ENCODE measurements at places on chromosomes 13 and 19.

DNA sequence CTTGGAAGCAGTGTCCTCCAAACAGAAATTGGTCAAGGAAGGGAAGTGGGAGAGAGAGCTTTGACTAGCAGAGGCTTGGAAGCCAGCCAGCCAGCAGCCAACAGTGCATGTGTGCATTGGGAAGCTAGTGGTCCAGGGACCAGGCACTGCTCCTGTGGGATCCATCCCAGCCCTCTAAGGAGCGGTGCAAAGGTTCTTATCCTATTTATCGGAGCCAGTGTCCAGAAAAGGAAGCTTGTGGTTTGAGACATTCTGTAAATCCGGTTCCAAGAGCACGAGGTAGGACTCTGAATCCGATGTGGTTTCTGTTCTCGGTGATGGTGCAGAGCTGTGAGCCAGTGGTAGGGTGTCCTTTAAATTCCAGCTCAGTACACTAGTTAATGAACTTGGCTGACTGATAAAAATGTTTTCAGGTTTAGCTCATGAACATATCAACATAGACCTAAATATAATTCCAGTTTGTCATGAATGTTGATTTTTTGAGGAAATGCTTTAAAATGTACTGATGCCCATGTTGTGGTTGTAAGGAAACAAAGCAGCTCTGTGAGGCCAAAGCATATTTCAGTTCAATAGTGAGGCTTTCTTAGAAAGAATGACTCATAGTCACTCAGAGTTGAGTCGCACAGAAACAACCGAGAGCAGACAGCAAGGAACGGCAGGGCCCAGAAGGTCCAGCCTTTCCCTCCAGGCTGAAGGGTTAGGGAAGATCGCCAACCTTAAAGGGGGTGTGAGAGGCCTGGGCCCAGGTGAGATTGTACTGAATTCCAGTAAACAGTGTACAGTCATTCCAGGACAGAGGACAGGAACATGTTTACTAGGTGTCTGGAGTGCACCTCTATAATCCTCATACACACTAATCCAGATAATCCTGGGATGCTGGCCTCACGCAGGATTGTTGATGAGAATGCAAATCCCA lies 21.5 kb upstream of the GARRE1 start:
- DNase-seq, result no peak

DNA sequence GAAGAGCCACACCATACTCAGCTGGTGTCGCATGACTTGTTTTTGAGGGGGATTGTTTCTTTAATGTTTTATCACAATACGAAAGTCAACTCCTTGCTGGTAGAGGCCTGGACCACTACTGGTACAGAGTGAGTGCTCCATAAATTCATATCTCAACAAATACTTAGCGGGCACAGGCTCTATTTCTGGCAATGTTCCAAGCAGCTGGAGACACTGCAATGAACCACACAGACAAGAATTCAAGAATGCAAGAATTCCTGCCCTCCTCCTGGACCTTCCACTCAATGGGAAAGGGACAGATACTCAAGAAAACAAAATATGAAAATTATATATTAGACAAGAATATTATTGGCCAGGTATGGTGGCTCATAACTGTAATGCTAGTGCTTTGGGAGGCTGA lies 5.1 kb upstream of the FXYD5 start:
- no peak for DNase-seq

DNA sequence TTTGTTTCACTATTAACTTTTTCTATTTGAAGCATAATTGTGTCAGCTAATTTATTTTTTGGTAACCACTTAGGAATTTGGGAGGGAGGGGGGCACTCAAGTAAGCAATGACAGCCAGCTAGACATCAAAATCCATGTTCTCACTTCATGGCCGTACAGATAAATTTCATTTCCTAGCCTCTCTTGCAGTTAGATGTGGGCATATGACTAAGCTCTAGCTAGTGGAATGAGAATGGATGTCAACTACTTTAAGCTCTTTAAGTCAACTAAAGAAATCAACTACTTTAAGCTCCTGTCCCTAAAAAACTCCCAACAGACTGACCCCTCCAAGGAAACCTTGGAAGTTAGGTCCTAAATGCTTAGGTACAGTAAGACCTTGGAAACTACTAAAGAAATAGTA lies 92.0 kb downstream of the KCNRG start:
- no peak for DNase-seq

DNA sequence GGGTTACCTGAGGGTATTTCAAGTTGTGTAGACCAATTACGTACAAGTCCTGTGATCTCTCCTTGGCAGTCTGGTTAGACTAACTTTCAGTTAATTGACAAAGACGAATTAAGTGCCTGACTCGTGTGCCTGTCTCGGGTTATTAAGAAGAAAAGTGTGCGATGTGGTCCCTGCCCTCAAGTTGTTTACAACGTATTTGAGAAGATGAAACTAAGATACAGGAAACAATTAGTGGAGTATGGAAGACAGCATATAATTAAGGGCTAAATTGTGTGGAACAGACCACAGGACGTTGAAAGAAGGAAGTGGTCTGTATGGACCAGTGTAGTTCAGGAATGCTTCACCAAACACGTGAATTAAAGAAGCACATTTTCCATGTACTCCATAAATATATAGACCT lies 49.2 kb downstream of the KLF5 start:
- no peak for DNase-seq

- no peak for DNase-seq
Observed at GRCh38 chr13:71681901-71682613, 184.9 kb downstream of the DACH1 start.

DNA sequence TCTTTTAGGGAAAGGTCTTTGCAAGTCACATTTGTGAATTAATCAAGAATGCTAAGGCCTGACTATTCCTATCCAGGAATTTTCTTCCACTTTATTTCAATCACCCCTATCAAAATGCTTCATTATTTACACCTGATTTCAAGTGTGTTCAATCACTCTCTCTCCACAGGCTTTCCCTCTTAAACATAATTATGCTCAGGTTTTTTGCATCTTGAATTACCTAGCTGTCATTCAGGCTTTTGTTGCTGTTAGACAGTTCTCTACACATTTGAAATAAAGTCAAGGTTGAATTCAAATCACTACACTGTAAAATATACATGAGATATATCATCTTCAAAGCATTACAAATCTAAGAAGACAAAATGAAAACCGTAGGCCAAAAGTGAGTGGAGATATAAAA lies 941.3 kb upstream of the SLITRK1 start:
- DNase-seq, result no peak

DNA sequence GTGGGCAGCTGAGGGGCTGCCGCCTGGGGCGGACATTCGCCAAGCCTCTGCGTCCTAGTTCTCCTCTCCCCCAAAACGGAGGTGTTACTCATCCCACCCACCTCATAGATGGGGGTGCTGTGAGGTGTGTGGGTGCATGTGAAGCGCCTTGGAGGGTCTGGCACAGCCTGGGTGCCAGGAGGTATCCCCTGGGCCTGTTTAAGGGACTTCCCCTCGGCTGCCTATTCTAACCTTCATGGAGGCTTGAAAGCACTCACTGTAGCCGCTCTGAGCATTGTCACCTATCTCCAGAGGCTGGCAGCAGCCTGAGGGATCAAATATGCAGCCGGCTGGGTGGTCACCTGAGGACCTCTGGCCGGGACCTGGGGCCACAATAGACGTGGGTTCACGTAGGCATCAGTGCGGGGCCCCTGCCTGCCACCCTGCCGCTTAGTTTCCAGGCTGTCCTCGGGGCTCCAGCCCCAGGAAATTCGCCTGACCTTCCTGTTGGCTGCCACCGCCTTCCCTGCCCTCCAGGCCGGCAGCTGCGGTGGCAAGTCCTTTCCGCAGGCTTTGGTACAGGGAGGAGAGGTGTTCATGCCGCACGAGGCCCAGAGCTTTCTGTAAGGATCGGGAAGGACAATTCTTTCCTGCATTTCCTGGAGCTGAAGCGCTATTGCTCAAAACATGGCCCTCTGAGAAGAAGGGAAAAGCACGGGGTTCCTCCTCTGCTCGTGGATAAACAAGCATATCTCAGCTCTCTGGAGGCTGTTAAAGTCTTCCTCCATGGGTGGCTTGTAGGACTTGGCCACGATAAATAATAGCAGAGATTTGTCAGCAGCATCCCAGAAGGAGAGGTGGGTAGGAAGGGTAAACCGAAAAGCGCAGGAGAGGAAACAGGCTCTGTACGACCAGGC lies 4.6 kb downstream of the COL4A2 start:
- no peak for DNase-seq
